LHCN-M2 (cell line): ENCODE measurements at places on chromosomes 5 and 9. TPM values are rescaled to one million over a fixed set of nuclear protein-coding genes. Genes with fewer than 3 reads are reported as not detected.

- DNase-seq, result peak; percentile 87
Observed at GRCh38 chr9:124840300-124840833, 12.9 kb upstream of the WDR38 start.

DNA sequence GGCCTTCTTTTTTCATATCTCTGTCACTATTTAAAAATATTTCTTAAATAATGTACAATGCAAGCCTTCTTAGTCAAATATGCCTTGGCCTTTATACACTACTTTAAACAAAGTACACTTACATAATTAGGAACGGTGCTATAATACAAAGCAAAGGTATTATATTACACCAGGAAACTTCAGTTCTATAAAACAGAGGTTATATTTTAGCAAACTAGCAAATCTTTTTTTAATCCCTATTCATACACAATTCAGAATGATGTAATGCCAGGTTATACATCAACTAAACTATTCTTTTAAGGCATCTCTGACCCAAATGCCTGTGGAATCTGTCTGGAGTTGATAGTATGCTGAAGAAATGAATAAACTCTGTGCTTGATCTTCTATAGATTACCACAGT is 10.7 kb upstream of the LURAP1L start:
- DNase-seq, result no peak

The ADAMTS2 gene
- total RNA-seq, result 20.7 and 24.1 TPM in 2 replicates

- DNase-seq, result peak; percentile 39
Observed at GRCh38 chr9:109975574-109976295, 195.7 kb downstream of the PALM2AKAP2 start.

The C1QTNF3 gene
- total RNA-seq, result 0.32 and 0.40 TPM in 2 replicates

- DNase-seq, result no peak
Observed at GRCh38 chr9:92032891-92033290, 82.3 kb downstream of the SPTLC1 start.

The SEMA6A gene
- total RNA-seq, result 0.13 TPM in 1 of 2 replicates, not detected in the other

DNA sequence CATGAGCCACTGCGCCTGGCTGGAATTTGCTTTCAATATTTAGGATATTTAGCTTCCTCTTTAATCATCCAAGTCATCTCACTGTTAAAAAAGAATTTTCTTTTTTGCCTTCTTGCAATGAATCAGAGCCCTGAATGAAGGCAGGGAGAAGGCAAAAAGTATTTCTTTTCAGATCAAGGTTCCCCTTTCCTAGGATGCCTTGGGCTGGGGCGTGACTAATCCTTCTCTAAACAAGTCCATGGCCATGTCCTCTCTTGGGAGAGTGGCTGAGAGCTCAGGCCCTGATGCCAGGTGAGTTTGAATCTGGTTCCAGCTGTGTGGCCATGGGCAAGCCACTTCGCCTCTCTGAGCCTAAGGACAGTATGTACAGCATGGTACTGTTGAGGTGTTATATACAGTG is 84.8 kb upstream of the NEURL1B start:
- DNase-seq, result no peak

The CBY3 gene
- not detected in 2 replicates for total RNA-seq

The AJM1 gene
- total RNA-seq, result 3.1 and 3.6 TPM in 2 replicates

DNA sequence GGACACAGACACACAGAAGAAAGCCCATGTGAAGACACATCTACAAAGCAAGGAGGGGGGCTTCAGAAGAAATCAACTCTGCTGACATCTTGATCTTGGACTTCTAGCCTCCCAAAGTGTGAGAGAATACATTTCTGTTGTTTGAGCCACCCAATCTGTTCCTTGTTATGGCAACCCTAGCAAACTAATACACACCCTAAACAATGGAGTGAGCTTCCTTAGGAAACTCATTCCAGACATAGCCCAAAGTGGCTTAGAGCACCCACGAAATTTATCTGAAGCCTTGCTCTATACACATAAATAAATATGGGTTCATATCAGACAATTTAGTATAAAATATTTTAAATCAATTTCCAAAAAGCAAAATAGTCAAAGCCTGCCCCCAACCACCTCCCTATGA is 7.6 kb upstream of the TBC1D2 start:
- DNase-seq, result no peak

DNA sequence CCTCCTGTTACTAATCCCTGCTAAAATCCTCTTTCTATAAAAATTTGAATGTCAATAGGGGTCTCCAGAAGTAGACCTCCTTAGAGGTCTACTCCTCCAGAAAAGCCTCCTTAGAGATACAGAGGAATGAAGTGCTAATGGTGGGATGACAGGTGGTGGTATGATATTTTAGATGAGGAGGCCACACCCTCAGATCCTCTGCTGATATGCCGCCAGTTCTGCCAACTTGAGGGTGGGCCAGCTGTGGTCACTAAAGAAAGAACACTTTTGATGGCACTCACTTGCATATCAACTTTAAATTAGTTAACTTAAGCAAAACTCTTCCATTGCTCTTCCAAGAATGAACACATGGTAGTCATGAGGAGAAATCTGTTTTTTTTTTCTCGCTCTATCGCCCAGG is 16.9 kb upstream of the UBAP2 start:
- no peak for DNase-seq

DNA sequence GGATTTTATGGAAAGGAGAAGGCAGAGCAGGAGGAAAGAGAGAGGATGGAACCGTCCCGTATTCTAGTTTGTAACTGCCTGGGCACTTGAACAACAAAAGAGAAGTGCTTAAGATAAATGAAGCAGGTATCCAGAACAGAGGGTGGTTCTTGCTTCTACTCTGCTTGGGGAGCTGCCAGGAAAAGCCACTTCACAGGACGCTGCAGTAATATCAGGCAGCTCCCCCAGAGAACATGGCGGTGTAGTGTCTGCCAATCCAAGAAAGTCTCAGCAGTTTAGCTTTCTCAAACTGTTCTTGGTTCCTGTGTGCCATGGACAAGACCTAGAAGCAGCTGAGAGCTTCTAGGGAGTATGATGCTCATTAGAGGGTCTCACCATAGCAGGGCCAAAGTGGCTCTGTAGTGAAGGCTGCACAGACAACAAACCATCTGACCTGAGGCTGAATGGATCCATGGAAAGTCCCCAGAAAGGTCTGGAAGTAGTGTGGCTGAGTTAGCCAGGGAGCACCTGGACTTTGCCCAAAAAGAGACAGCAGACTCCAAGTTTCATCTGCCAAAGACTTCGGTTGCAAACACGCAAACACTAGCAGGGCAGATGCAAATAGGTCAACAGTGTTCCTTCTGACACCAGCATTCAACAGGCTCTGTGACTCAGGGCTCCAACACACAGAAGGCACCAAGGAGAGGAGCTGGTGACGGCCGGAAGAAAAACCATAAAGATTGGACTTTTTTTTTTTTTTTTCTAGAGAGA is 72.2 kb upstream of the TNFSF8 start:
- no peak for DNase-seq

DNA sequence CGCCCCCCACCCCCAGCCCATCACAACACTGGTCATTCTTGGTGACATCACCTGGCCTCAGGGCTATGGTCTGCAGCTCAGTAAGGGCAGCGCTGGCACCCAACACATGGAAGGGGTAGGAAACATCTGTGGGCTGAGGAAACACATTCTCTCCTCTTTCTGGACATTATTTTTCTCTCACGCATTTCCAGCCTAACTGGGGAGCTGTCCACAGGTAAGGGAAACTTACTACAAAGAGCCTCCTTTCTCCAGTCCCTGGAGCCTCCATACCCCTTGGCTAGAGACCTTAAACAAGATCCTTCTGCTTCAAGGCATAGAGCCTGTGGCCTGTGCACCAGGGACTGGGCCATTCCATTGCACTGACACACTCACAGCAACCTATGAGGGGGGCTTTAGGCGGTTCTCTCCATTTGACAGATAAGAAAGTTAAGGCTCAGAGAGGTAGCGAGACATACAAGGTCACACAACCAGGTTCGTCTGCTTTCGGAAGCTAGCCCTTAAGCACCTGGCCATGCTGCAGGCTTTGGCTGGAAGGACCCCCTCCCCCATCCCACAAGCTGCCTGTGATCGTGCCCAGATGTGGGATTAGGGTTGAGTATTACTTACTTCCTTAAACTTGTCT is 40.7 kb downstream of the CXXC5 start:
- DNase-seq, result no peak

The FOXD4L4 gene
- total RNA-seq, result 0.06 and 0.17 TPM in 2 replicates

DNA sequence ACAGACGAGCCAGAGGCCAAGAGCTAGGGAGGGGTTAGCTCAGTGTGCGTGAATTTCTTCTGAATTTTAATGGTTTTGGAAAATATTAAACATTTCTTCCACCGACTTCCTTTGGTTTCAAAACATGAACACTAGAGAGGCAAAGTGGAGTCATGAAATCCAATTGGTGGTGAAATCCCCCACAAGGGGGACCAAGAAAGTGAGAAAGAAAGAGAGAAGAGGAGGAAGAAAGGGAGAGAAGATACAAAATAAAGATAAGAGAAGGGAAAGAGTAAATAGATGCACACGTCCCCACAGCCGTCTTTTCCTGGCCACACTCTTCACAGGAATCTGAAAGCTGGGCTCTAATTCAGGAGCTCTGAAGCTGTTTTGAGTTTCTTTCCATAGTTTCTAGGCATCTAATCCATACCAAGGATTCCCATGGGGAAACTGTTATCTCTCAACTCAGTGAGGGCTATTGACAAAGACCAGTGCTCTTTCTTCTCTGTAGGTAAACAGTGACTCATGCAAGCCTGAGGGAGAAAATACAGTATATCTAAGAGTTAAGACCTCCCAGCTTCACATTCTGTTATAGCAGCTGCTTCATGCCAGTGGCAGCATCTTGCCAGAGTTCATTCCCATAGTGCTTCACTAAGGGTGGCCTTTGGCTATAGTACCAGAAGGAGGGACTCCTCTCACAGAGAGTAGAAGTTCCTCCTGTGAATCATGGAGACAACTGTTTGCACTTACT is 115.8 kb upstream of the LIFR start:
- DNase-seq, result peak; percentile 71

The PCDHAC2 gene
- 0.06 and 0.23 TPM in 2 replicates for total RNA-seq

- peak; percentile 24 for DNase-seq
Observed at GRCh38 chr5:119269061-119269944, 86.5 kb upstream of the TNFAIP8 start.

DNA sequence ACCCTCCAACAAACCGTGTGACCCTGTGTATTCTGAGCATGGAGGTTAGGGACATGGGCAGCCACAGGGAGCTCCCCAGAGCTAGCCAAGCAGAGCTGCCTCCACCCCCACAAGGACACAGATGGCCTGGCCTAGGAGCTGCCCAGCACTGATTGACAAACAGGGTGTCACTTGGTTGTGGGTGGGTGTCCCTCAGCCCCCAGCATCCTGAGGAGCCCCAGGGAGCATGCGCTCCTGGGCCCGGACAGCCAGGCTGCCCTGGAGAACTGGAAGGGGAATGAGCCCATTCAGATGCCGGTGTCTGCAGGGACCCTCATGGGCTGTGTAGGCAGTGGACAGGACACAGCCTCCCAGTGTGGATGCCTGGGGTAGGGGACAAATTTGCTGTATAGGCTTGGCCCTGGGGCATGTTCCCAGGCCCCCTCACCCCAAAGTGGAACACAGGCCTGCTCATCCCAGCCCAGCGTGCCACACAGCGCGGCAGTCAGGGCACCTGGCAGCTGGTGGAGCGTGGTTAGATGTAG is 124.8 kb upstream of the LMX1B start:
- DNase-seq, result no peak

GRCh38 chr9:74172874-74173273 is 324.3 kb upstream of the RORB start:
- no peak for DNase-seq

GRCh38 chr9:135301271-135302263 is 178.0 kb upstream of the PPP1R26 start:
- no peak for DNase-seq

- DNase-seq, result no peak
Observed at GRCh38 chr5:78634634-78635033, 13.9 kb downstream of the LHFPL2 start.

DNA sequence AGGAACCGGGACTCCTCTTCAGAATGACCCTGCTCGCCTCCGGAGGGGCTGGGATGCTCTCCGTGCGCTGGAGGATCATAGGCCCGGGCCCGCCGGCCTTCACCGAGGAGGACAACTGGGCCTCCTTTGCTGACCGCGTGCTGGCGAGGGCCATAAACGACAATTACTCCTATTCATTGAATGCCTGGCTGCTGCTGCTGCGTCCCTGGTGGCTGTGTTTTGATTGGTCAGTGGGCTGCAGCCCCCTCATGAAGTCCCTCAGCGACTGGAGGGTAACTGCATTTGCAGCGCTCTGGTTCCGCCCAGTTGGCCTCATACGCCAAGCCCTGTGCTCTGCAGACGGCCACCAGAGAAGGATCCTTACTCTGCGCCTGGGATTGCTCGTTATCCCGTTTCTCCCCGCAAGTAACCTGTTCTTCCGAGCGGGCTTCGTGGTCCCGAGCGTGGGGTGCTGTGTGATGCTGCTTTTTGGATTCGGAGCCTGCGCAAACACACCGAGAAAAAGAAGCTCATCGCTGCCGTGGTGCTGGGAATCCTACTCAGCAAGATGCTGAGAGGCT is 16.6 kb downstream of the OR2V1 start:
- no peak for DNase-seq

The FCN2 gene
- not detected in 2 replicates for total RNA-seq

DNA sequence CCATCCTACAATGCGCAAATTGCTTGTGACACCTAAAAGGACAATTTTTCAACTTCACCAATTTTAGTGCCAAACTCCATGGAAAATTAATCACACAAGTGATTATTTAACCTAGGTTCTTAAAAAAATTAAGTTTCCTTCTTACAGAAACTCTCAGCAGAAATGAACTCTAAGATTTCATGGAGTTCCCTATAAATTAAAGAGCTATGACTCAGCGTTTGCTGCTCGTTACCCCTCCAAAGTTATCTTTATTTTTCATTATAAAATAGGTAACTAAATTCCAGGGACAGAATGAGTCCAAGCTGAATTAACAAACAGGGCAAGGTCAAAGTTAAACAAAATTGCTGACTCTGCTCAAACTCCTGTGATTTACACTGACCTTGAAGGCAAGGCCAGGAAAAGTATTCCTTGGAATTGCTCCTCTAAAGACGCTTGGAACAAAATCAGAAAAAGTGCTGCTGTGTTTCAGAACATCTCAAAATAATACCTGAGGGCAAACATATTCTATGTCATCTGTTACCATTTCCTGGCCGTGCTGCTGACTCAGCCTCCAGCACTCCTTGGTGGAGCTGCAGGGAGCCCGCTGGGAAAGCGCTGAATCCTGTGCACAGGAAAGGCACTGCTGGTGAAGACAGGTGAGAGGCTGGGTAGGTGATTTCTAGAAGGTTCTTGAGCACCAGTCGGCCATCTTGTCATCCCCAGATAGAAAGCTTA is 2.5 kb upstream of the CMBL start:
- DNase-seq, result no peak

GRCh38 chr5:135033901-135034235 is at the start of gene PITX1:
Gene PITX1 (minus strand): TSS chr5:135034228. CDS start chr5:135033881, 347 bp downstream.
- DNase-seq, result peak; percentile 34
